NCI-H2081 treated with DMSO at 0.1 percent for 48 hours (cell line): ENCODE measurements at places on chromosomes 1 and 21.

- no peak for DNase-seq
Observed at GRCh38 chr1:22055463-22055862, 3.0 kb downstream of the CDC42 start.

DNA sequence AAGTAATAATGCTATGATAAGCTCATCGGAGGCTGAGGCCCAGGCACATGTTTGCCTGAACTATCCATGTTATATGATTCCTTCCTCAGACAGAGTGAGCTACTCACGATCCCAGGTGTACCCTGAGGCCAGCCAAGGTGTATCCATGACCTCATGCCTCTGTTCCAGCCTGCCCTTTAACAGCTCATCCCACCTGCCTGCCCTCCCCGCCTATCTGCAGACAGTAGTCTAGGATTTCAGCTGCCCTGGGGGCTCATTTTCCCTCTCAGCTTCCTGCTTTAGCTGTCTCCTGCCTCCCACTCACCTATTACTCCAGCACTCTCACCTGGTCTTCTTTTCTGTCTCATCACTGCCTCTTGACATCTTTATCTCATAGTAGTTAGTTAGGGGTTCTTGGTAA lies 1.9 kb upstream of the IL24 start:
- DNase-seq = no peak

DNA sequence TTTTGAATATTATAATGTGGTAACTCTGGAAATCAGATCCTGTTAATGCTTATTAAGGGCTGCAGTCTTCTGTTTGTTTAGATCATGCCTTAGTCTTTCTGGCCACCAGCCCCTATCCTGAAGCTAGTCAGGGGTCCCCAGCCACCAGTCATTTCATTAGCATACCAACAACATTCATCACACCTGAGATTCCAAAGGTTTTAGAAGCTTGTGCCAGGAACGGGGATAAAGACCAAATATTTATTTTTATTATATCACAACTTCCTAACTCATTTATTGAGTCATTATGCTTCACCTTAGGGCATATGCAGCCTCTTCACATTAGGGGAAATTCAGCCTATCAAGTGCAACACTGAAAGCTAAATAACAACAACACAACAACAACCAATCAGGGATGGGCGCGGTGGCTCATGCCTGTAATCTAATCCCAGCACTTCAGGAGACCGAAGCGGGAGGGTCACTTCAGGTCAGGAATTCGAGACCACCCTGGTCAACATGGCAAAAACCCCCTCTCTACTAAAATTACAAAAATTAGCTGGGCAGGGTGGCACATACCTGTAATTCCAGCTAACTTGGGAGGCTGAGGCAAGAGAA lies 2.9 kb upstream of the PSEN2 start:
- DNase-seq = no peak

DNA sequence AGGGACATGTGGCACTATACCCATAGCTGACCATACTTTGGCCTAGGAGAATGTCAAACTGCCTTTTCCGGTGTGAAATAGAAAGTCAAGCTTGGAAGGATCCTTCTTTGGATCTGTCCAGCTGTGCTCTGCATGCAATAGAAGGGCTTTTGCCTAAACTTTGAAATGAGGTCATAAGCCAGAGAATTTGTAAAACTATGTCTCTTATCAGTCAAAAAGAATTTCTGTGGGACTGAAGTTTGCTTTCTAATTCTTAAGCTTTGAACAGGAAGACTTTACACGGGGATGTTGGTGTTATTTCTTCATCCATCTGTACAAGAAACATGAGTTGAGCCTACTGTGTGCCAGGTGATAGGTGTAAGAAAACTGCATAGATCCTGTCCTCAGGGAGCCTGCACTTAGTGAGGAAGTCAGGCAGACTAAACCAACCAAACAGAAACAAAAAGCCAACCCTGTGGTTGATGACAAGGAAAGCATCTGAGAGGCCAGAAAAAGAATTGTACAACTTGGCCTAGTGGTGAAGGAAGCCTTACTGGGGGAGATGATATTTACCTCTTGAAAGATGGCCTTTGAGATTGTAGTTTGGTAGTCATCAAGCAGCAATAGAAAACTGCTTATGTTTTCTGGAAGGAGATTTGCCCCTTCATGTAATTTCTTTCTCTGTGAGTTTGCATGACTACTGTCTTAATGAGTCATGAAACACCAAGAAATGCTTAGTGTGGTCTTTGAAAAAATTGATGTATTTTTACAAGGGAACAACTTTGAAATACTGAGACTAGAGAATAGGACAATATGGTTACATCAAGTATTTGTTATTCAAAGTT lies 24.8 kb downstream of the TGFB2 start:
- DNase-seq = no peak

DNA sequence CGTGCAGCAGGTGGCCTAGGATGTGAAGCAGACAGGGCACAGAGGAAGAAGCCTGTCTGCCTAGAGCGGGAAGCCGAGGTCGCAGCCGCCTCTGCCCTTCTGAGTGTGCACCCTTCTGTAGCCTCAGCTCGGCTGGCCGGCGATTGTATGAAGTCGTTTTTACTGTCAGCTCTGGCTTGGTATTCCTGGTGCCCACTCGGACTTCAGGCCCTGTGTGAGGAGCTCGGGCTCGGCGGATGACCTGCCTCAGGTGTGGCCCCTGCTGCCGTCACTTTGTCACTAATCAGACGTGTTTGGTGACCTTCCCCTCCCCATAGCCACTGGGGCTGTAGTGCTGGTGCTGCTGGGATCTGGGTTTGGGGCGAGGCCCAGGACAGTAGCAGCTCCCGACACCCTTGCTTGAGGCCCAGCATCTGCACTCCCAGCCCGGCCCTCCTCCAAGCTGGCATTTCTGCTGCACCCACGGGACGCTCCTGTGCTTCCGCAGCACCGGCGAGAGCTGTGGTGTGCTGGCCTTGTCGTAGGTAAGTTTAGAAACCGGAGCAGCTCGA lies 18.1 kb downstream of the SLX9 start:
- DNase-seq = no peak

- DNase-seq = no peak
Observed at GRCh38 chr1:173208868-173209267, 1.7 kb upstream of the TNFSF4 start.

DNA sequence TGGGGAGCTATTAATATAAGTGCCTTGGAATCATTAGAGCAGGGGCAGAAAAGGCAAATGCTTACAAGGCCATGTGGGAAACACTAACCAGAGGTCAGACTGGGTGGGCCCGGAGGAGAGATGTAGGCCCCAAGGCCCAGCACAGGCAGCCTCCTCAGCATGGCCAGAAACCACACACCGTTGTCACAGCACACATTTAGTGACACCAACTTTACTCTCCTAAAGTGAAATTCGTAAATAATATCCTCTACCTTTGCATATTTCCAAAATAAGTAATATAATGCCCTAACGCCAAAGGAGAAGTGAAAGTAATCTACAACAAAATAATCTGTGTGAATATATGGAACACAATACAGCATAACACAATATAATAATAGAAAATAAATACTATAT lies 62.6 kb downstream of the KIF21B start:
- DNase-seq = no peak

DNA sequence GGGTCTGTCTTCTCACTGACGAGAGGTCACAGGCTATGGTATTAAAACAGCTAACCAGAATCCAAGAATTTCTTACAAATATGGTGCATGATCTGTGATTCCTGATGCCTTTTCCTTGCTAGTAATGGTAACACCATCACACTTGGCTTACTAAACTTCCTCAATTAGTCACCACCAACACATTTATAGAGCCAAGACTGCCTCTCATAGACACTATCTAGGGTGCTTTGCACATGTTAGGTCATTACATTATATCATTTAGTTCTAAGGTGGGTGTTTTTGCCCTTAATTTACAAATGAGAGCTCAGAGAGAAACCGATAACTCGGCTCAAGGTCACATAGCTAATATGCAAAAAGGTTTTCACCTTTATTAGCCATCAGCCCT lies 8.7 kb downstream of the KIF21B start:
- DNase-seq = no peak

- DNase-seq = no peak
Observed at GRCh38 chr1:49102752-49103151, 326.1 kb upstream of the BEND5 start.

DNA sequence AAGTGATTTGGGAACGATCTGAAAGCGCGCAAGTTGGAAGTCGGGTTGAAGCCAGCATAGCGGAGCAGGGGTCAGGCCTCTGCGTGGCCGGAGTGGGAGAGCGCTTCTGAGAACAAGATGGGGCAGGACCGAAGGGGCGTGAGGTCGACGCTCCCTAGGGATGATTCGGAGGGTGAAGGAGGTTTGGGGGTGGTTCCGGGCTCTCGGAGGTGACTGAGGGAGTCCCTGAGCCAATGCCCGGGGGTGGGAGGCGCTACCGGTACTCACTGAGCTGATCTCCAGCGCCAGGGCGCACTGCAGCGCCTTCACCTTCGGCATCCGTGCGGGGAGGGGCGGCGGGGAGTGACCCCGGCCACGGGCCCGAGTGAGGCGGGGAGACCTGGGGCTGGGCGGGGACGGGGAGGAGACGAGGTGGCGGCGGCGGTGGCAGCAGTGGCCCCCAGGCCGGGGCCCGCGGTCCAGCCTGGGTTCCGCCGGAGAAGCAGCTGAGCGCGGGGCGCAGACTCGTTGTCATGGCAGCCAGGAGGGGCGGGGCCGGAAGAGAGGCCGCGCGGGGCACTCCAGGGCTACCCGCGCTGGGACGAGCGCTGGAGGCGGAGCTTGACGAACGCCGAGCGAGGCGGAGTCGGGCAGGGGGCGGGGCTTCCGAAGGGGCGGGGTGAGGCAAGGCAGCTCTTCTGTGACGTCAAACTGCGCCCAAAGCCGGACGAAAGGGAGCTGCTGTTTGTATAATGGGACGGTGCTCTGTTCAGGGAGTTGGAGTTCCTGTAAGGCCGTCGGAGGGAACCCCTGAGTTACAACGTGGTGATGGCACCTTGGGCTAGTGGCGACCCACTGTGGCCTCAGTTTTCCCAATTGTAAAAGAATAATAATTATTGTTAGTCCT lies at the start of gene SPATA6:
TSS of gene SPATA6 (minus strand) at position 514 of the 886 bp plus-strand sequence. CDS start at position 318, 196 bp downstream.
- peak; percentile 79 for DNase-seq

GRCh38 chr1:227540170-227541098 lies 22.9 kb upstream of the ZNF678 start:
- DNase-seq = no peak

GRCh38 chr1:234123867-234124266 lies 219.4 kb downstream of the SLC35F3 start:
- no peak for DNase-seq

GRCh38 chr1:97849345-97850340 lies 71.2 kb downstream of the DPYD start:
- peak; percentile 11 for DNase-seq

- DNase-seq = no peak
Observed at GRCh38 chr21:23729331-23729730, 1878.0 kb downstream of the MRPL39 start.

DNA sequence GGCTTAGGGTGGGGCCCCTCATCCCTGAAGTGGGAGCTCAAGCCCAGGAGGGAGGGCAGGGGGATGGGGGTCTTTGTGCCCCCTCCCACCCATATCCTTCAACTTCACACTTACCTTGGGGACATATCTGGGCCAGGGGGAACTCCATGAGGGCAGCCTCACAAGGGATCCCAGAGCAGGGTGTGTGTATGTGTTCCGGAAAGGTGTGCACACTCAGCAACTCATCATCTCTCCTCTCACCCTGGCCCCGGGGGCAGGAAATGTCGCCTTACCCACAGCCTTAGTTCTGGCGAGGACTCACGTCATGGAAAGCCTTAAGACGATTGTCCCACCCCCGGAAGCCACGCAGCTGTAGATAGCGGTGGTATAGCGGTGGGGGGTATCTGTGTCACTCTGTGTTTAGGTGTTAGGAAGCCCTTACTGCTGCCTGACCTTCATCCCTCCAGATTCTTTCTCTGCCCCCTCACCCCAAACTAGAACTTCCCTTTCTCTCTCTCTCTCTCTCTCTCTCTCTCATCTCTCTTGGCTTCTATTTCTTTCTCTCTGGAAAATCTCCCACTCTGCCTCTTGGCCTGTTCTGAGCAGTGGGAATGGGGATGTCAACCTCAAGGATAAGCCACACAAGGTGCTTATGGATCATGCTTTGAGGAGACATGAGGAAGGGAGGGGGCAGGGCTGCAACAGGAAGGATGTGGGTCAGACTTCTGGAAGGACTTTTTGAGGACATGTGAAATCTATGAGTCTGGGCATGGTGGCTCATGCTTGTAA lies at the start of gene SH2D2A:
TSS of gene SH2D2A (minus strand) at position 288 of the 768 bp plus-strand sequence. CDS start at position 148, 140 bp downstream.
- no peak for DNase-seq

DNA sequence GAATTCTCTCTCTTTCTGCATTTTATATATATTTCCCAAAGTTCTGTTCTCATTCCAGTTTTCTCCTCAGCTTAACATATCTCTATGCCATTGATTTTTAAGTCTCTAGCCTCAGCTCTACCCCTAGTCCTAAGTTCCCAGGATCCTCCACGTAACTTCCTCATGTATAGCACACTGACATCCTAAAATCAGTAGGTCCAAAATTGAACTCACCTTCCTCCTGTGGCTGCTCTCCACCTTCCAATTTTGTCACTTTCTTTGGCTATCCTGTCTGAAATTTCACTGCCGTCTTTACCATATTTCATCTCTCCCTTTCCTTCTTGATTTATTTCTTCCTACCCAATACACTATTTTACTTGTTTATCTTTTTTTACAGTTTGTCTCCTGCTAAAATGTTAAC lies 1.5 kb downstream of the SLAMF6 start:
- DNase-seq = no peak

DNA sequence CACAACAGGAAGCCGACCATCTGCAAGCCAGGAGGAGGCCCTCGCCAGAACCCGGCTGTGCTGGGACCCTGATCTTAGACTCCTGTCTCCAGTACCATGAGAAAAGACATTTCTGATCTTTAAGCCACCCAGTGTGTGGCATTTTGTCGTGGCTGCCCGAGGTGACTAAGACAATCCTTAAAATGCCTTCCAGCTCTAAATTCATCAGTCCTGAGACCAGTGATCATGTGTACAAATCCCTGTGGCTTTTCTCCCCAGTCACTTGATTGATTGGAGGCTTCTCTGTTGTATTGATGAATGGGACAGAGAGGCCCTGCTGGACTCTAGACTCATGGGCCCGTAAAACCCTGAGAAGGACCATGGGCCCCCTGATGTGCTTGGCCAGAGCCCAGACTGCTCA lies 36.1 kb downstream of the B3GALT5 start:
- no peak for DNase-seq

- DNase-seq = no peak
Observed at GRCh38 chr1:22216210-22216883, 73.5 kb upstream of the WNT4 start.

- DNase-seq = no peak
Observed at GRCh38 chr21:42277593-42277992, 37.6 kb downstream of the TFF3 start.

- DNase-seq = no peak
Observed at GRCh38 chr1:31580891-31581603, 4.7 kb downstream of the TINAGL1 start.
